Right renal cortex interstitium (tissue), 3 donors: ENCODE measurements at places on chromosomes 1 and 21.

- no peak for DNase-seq
Observed at GRCh38 chr1:33032126-33032869, 4.4 kb downstream of the AK2 start.

GRCh38 chr1:224054611-224055010, 59.3 kb upstream of the FBXO28 start:
- no peak for DNase-seq

GRCh38 chr1:159250638-159251216, 46.1 kb downstream of the ACKR1 start:
- DNase-seq = no peak

GRCh38 chr21:25535849-25536248, 71.4 kb downstream of the MRPL39 start:
- no peak for DNase-seq

- no peak for DNase-seq
Observed at GRCh38 chr1:34899906-34900305, 29.5 kb downstream of the DLGAP3 start.

GRCh38 chr1:194410756-194411155, 1224.3 kb upstream of the B3GALT2 start:
- DNase-seq = no peak
